ENCODE measurements at places on chromosomes 2 and 18.

- no peak for DNase-seq
Measured at GRCh38 chr2:204570421-204570820, 25.1 kb downstream of the PARD3B start.

DNA sequence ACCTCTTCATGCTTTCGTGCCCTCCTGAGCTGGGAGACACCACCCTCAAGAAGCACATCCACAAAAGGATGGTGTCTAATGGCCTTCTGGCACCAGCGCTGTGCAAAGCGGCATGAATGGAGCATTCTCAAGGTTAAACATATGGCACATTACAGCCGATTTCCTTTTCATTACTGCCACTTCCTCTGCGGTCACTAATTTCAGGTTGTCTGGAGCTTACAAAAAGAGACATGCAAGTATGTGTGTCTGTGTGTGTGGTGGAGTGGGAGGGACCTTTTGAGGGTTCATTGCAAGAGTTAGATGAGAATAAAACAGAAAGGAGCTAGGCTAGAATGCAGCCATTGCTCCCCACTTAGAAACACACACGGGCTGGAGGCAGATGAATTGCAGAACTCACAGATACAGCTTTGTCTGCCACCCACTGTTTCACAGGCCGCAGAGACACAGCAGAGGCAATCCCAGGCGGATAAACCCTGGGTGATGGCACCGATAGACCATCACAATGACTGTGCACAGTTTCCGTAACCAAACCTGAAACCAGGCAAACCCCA, 76.0 kb downstream of the TGIF1 start:
- no peak for DNase-seq

DNA sequence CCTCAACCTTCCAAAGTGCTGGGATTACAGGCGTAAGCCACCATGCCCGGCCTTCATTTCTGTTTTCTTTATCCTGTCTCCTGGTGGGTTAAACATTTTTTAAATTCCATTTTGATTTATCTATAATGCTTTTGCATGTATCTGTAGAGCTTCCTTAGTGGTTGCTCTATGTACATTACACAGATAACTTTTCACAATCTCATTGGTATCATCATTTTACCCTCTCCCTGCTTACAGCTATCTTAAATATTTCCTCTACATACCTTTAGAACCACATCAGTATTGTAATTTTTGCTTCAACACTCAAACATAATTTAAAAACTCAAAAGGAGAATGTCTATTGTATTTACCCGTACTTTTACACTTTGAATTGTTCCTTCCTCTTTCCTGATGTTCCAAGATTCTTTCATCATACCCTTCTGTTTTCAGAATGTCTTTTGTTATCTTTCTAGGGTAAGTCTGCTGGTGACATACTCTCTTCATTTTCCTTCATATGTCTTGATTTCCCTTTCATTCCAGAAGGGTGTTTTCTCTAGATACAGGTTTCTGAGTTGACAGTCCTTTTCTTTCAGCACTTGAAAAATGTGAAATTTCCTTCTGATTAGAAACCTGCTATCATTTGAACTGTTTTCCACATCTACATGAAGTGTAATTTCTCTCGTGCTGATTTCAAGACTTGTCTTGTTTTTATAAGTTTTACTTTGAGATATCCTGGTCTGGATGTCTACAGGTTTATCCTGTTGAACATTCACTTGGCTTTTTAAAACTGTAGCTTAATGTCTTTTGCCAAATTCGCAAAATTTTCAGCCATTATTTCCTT, 21.9 kb downstream of the PPP3R1 start:
- no peak for DNase-seq

DNA sequence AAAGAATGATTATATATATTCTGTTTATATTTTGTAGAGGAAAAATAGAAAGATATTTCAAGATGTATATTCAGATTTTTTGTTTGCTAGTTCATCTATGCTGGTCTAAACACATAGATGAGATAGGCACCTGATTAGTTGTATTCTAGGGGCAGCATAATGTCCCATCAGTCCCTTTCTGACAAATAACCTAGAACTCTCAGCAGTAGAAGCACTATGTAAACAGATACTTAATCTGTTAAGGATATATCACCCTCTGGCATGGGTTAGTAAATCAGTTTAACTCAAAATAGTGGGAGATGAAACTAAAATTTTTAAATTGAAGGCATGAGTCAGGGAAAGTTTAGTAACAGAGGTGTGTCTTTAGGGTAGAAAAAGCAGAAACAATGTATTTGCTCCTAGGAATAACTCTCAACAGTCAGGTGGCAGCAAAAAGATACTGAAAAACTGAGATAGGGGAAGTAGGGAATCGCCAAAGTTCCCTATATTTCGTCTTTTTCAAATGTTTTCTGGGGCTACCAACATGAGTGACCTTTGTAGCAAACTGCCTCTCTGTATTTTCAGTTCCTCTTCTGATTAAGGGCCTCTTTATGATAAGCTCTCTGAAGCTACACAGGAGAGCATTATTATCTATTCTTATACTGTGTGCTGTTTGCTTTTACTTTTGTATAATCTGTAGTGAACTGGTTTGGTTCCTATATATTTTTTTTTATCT, 5.7 kb downstream of the PPP1R1C start:
- DNase-seq: no peak
